RKO (cell line): ENCODE measurements at places on chromosomes 3 and 15.

DNA sequence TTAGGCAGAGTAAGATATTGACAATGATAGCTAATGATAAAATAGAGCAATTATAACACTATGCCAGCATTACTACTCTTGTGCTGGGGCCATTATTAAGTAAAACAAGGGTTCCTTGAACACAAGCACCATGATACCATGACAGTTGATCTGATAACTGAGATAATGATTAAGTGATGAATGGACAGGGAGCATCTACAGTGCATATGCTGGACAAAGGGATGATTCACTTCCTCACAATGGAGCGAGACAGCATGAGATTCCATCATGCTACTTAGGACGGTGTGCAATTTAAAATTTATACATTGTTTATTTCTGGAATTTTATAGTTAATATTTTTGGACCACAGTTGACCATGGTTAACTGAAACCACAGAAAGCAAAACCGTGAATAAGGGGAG lies 156.6 kb downstream of the FHIT start:
- DNase-seq: no peak

DNA sequence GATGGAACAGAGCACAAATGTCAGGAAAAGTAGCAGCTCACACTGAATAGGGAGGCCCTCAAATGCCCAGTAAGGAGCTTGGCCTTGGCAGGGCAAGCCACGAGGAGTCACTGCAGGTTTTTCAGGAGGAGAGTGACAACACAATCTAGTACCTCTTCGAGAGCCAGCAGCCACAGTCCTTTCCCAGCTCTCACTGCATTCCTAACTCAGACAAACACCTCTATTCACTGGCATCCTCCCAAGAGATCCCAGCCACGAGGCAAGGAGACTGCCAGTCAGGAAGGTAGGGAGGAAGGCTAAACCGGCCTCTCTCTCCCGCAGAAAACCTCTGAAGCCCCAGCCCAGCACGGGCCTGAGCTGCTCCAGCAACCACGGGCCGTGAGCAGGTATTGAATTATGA lies 146.0 kb upstream of the SMAD3 start:
- DNase-seq: no peak

DNA sequence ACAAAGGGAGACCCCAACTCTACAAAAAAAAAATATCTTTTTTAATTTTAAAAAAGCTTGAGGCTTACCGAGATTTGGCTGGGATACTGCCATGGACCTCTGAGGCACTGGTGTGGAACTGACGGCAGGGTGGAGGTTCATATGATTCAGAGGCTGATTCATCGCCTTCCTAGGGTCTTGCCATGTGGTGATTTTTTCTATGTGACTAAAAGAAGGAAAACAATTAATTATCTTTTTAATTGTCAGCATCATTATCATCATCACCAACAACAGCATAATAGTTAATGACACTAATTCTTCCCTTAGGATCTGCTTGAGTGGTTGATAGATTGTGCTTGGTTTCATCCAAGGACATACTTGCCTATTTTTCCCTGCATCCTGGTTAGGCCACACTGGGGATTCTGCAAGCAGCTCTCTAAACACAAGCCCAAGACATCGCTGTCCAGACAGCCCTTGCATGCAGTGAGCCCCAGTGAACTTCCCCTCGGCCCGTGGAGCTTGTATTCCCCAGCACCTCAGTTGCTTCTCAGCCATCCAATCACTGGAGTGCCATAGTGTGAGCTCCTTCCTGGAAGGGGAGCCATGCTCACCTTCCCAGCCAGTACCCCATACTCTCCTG lies 84.9 kb downstream of the WWTR1 start:
- DNase-seq: peak; percentile 87

DNA sequence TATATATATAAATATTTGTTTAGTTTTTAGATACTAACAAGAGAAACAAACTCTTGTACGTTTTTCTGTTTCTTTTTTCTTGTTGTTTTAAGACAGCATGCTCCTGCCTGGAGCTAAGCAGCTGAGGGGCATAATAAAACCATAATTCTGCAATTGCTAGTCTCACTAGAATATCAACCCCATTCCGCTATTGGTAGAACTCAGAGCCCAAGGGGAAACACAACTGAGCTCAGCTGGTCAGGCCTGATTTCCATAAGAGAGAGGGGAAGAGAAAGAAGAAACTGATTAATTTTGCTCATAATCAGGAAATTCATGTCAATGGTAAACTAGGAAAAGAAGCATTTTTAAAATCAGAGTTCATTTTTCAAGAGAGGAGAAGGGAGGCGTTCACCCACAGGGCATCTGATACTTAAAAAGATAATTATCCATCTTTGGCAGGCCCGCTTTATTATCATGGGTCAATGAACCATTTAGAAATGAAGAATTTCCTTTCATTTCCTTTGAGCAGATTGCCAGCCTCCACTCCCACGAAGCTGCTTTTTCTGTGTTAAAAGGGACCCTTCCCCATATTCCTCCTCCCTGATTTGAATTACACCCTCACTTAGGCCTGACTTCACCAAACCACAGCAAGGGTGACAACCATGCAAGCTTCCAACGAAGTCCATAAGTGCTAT lies 965.3 kb upstream of the CFAP20DC start:
- no peak for DNase-seq

DNA sequence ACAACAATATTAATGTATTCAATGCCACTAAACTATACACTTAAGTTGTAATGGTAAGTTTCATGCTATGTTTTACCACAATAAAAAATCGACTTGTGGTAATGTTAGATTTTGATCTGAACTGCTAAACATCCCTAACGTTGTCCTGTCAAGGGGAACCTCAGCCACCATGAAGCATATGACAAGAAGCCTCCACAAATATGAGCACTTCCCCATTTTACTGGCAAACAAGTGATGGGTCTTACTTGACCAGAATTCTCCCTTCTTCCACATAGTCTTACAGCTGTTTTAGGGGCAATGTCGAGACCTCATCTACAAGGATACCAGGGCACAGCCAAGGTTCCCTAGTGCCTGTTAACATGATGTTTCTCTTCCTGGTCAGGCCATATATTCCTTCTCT lies 124.2 kb upstream of the ABI3BP start:
- no peak for DNase-seq

GRCh38 chr3:3998140-3998922 lies 199.1 kb downstream of the LRRN1 start:
- peak; percentile 65 for DNase-seq

DNA sequence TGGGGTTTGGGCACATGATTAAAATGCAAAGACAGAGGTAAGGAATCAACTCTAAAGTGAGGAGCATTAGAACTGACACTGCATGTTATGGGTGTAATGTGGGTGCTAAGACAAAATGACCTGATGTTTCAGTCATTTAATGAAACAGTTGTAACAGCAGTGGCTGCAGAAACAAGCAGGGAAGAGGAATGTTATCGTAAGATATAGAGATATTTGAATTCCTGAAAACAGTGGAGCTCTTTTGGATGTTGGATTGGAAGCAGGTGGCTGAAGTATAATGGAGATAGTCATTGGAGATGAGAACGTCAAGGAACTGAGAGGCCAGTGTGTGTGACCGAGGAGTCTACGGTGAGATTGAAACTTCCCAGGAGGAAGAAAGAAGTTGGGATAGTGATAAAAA lies 1065.2 kb downstream of the ZPLD1 start:
- DNase-seq: no peak
